HFFc6 (cell line): ENCODE measurements at places on chromosomes 12 and 14.

GRCh38 chr12:54363047-54363446, 1.2 kb downstream of the GPR84 start:
- DNase-seq: no peak

GRCh38 chr12:124752437-124753227, 111.0 kb downstream of the SCARB1 start:
- DNase-seq: no peak

DNA sequence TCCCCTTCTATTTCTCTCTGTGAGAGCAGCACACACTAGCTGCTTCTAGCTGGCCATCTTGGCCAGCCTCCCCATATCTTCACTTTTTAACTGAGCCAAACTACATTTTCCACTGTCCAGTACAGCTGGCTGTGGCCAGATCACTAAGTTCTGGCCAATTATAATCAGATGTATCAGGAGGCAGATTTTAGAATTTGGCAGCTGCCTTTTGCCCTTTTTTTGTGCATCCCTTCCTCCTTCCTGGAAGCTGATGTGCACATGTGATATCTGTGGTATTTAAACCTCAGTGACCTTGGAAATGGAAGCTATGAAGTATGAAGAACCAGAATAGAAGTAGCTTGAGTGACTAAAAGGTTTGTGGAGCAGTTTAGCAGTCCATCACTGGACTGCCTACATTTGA, 49.8 kb upstream of the ANO6 start:
- DNase-seq: peak; percentile 5

DNA sequence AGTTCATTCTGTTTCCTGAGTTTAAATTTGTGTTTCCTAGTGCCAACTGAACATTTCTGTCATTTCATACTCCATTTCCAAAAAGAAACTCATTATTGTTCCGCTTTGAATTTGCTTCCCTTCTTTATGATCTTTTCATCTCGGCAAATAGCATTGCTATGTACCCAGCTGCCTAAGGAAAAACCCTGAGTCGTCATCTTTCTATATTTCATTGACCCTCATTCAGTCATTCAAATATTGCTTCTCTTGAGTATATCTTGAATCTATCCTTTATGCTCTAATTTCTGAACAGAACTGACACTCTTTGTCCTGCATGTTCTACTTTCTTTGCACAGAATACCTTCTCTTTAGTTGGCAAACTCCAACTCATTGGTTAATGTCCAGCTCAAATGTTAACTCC, 35.9 kb downstream of the ADIPOR2 start:
- DNase-seq: no peak

DNA sequence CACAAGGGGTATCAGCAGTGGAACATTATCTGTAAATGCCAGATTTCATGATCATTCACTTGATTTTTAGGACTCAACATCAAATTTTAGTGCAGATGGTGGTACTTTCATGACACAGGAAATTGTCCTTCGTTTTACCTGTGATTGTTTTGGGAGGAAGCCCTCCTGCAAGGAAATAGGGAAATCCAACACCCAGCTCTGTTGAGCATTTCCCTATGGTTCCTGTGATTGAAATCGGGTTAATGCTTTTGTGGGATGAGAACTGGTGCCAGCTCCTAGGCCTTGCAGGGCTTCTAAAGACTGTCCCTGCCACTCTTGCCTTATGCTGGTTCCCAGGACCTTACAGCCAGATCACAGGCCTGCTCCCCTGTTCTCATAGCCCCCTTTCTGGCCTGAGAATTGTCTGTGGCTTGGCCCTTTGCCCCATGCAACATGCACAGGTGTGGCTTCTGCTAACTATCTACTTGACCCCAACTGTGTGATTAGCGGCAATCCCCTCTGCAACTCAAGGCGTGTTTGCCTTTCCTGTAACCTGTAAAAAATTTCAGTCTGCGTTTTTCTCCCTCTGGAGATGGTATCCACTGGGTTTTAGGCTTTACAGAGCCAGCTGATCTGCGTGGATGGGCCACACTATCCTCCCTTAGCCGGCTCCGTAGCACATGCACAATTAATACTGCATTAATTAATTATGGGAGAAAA, 112.5 kb downstream of the ETV6 start:
- no peak for DNase-seq

DNA sequence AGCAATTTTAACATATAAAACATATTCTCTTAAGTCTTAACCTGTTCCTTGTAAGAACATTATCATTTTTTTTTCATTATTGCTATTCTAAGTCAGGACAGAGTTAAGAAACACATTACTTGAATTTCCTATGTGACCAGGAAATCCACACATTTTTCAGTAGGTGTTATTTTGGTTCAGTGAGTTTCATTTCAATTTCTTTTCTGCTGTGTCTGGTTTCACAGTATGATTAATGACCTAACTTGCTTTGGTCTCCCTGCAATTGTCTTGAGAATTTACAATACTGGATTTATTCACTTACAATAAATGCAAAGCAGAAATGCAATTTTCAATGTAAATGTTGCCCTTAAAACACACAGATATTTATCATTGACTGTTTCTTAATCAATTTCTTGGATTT, 396.9 kb upstream of the TMTC1 start:
- DNase-seq: no peak
